Large intestine (tissue), 12 donors: ENCODE measurements at places on chromosomes 3 and 15. TPM values are rescaled to one million over a fixed set of nuclear protein-coding genes. Genes with fewer than 3 reads are reported as not detected.

Gene CNTN3
- polyA plus RNA-seq = 4.7 TPM

Gene FGF7
- 15.9 TPM for polyA plus RNA-seq

Gene SORD
- 61.1 TPM for polyA plus RNA-seq

Gene BOC
- polyA plus RNA-seq = 14.7 TPM

Gene HHLA2
- 121 TPM for polyA plus RNA-seq

Gene CYP1A2
- not detected for polyA plus RNA-seq

Gene SGO1
- 4.7 TPM for polyA plus RNA-seq

Gene TM6SF1
- polyA plus RNA-seq = 1.4 TPM

Gene CDC25A
- 5.3 TPM for polyA plus RNA-seq

Gene PPM1M
- polyA plus RNA-seq = 11.0 TPM

DNA sequence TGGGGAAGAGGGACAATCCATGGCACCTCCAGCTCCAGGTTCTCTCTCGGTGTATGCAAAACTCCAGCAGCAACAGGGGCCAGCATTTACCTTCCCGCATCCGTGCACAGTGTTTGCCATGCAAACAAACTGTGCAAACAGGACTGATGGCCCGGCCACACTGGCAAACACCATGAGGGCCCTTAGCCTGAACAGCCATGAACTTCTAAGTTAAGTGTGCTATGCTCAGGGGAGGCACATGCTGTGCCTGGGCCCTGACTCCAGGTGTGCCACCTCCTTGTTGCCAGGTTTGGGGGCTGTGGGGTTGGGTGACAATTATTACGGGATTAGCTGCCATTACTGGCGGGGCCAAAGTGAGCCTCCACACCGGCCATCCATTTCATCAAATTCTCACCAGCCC, 57.5 kb downstream of the CACNA2D2 start:
- peak; percentile 17 for DNase-seq

- no peak for DNase-seq
Measured at GRCh38 chr15:51335087-51335486, 3.3 kb downstream of the CYP19A1 start.

- DNase-seq = no peak
Measured at GRCh38 chr3:106731230-106731629, 646.0 kb upstream of the CCDC54 start.

- DNase-seq = peak; percentile 76
Measured at GRCh38 chr3:58666683-58667082, at the start of gene FAM3D. Gene FAM3D, minus strand, starts transcription at chr3:58666774. Its CDS starts 11,211 bp downstream, at chr3:58655563.

DNA sequence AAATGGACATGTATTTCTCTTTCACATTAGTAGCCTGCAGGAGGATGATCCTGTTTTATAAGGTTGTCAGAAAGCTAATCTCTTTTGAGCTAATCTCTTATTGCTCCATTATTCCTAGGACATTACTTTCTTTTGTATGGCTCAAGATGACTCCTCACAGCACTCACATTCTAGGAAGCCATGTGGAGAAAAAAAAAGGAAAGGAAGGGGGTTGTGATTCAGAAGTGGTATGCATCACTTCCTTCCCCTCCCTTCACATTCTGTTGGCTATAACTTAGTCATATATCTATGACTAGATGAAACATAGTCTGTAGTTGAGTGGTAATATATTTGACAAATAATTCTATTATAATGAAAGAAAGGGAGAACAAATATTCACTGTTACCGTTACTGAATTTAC, 168.8 kb upstream of the TTC14 start:
- no peak for DNase-seq

DNA sequence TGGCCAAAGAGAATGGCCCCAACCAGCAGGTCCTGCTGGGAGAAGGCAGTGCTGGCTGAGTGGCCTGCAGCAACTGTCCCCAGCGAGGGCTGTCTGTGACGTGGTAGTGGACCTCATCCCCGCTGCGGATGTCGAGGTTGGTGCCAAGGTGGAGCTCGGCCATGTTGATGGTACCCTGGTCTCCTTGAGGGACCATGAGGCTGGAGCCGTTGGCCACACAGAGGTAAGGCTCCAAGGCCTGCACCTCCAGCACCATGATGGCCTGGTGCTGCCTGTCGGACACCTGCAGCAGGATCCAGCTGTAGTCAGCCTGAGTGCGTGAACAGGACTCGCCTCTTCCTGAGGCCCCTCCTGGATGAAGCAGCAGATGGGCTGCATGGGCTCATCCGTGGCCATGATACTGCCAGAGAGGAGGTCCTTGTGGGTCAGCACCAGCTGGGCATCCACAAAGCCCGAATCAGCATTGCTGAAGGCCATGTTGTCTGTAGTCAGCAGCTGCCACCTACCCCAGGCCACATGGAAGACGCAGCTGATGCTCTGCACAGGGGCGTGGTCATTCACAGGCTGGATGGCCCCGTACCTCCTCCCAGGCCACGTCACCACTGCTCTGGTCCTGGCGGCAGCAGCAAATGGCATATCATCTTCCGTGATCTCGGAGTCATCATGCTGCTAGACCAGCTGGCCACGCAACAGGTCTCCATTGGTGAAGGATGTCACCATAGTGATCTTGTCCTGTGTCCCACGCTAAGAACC, 167.5 kb downstream of the GOLGA6L4 start:
- DNase-seq = no peak

- DNase-seq = no peak
Measured at GRCh38 chr15:94416820-94417219, 185.5 kb downstream of the MCTP2 start.

- no peak for DNase-seq
Measured at GRCh38 chr3:152615681-152616080, 219.2 kb upstream of the P2RY1 start.

- DNase-seq = no peak
Measured at GRCh38 chr3:48535578-48535977, 21.0 kb downstream of the PFKFB4 start.

GRCh38 chr15:78997981-78998499, 53.2 kb upstream of the CTSH start:
- DNase-seq = no peak

DNA sequence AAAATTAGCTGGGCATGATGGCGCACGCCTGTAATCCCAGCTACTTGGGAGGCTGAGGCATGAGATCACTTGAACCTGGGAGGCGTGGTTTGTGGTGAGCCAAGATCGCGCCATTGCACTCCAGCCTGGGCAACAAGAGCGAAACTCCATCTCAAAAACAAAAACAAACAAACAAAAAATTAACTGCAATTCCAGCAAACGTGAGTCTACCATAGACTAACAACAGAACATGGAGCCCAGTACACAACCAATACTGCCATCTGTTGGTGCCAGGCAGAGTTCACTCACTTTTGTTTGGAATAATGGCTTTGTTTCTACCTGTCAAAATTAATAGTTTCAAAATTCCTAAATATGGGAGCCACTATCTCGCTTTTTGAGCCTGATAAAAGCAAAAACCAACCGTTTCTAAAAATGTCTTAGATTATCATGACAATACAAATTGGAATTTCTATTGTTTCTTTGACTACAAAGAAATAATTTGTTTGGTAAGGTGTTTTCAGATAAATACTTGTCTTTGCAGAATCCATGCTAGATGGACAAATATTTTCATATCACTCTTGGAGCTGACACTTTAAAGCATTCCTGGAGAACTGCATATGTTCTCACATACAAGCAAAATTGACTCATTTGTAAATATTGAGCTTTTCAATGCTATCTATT, 45.0 kb downstream of the GPR176 start:
- no peak for DNase-seq

DNA sequence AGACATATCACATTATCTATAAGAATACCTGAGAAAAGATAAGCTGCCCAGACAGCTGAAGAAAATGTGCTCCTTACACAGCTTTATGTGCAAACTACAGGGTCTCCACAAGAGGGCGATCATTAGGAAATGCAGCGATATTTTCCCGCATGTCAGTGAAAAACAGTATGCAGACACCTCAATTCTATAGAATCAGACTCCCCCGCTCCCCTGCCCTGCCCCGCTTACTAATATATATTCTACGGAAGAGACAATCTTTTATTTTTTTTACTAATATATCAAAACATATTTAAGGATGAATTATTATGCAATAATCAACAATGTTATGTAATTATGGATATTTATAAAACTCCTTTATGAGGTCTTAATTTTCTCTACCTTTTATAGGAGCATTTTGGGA, 681.3 kb downstream of the ROBO1 start:
- DNase-seq = peak; percentile 8

GRCh38 chr3:25049304-25049703, 378.8 kb upstream of the RARB start:
- DNase-seq = no peak

GRCh38 chr3:36945333-36945980, 603 bp upstream of the TRANK1 start:
- DNase-seq = no peak

DNA sequence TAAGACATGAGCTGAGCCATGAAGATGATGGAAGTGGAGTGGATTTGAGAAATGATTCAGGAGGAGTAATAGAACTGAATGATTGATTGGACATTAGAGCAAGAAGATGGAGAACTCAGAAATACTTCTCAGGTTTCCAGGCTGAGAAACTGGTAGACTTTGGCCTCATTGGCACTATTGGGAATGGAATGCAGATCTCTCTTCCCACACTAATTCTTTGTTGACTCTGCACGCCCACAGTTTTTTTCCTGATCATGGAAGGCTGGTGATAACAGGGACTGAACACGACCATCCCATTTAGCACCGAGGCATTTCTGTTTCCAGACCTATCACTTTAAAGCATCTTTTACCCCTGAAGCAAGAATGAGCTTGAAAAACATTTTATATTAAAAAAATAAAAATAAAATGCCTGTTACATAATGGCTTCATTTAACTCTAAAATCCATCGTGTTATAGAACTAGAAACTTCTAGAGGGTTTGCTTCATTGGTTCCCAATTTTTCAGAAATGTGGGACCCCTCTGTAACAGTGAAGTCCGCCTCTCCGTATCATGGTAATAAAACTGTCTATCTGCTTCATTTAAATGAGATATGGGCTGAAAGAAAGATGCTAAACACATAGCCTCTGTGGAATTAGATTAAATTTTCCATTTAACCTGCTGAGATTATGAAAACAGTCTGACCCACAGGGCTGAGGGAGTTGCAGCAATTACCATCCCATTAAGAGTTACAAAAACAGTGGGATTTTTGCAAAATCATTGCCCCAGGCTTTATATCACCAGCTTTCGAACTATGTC, 562.0 kb upstream of the CFAP20DC start:
- no peak for DNase-seq

- DNase-seq = no peak
Measured at GRCh38 chr3:26029321-26029720, 239.4 kb downstream of the OXSM start.

- DNase-seq = no peak
Measured at GRCh38 chr3:188255190-188255589, 101.2 kb downstream of the LPP start.

DNA sequence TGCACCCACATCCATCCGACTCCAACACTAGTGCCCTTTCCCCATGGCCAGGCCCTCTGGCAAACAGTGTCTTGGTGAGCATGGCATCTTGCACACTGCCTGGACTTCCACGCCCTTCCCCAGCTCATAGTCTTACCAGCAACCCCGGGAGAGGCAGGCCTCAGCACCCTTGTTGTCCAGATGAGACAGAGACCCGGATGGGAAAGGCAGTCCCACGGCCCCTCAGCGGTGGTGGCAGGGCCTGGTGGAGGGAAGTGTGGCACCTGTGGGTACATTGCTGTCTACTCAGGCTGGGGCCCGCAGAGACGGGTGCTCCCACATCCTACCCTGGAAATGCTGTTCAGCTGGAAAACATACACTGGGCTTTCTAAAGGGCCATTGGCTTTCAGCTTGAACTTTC, 28.4 kb downstream of the HDAC11 start:
- no peak for DNase-seq

DNA sequence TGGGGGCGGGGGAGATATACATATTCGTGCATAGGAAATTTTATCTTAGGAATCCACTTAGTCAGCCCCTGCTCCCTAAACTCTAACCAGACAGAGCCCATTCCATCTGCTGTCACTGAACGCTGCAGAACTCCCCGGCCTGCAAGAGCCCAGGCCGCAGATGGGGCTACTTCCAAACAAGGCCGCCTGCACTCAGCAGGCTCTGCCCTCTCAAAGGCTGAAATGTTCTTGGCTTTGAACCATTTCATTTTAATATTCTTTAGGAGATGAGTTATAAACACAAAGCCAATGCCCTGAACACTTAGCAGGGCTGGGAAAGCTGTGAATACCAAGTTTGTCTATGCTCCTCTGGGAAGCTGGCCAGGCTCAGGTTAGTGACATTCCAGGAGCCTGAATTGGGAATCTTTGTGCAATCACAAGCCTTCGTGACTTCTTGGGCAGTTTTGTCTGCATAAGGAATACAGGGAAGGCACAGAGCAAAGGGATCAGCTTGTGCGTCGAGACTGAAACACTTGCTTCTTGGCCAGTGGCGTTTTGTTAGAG, 65.0 kb downstream of the SYNM start:
- DNase-seq = peak; percentile 12

DNA sequence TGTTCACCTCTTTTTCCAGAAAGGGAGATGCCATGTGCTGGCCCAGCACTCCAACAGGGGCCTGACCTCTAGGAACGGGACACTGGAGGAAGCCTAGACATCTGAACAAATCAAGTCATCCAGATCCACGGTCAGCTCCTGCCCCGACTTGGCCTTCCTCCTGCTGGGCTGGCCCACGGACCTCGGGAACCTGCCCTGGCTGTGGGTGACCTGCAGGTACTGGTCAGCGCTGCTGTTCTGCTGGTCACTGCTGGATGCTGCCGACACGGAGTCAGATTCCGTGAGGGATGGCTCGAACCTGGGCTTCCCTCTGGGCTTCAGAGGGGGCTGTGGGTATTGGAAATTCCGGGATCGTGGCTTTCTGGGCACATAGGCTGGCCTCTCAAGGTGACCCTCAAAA, 8.4 kb upstream of the STARD5 start:
- no peak for DNase-seq

DNA sequence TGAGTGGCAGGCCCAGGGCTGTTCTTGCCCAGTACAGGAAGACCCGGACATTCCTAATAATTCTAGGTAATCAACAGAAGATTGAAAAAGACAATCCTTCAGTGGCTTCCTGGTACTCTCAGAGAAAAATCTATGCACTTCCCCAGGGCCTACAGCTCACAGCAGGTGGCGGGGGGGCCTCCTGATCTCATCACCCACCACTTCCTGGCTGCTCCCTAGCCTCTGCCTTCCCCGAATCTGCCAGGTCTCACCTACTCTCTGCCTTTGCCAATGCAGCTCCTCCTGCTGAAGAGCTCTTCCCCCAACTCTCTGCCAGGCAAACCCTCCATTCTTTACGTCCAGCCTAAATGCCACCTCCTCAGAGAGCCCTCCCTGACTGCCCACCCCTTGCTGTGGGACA, 37.5 kb downstream of the EHD4 start:
- DNase-seq = no peak

DNA sequence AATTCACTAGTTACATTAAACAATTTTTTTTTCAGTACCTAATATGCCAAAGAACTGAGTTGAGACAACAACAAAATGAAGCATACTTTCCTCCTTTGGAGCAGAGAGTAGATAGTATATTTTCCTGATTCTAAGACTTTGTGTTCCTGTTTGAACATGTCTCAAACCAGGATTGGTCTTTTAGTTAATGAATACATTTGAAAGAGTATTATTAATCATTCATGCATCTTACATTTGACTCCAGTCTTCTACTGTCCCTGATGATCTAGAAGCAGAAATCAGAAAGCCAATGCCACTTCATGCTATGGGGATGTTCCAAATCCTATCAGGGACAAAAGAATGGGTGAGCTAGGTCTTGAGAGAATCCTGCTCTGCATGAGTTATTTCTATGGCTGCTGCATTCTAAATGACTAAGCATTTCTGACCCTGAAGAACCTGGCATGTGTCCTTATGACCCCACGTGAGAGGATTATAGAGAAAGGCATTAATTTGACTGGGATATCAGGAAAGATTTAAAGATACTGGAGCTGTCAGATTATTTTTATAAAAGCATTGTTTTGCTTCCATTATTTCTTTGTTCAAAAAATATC, 32.9 kb upstream of the MBNL1 start:
- no peak for DNase-seq
